ENCODE measurements at places on chromosomes 7 and 10. TPM values are rescaled to one million over a fixed set of nuclear protein-coding genes. Genes with fewer than 3 reads are reported as not detected.

Gene CALHM1
- total RNA-seq = not detected

Gene PDLIM1
- total RNA-seq = 43.1 TPM

Gene CASP7
- 54.1 TPM for total RNA-seq

Gene SYCE1
- total RNA-seq = 0.09 TPM

Gene AVPI1
- 2.2 TPM for total RNA-seq

Gene TMEM273
- total RNA-seq = 6.1 TPM

Gene SEMA3D
- 2.4 TPM for total RNA-seq

Gene CYP2E1
- not detected for total RNA-seq

Gene LAMB4
- 0.09 TPM for total RNA-seq

Gene TMEM139
- total RNA-seq = not detected

Gene DOCK4
- 199 TPM for total RNA-seq

Gene GNGT1
- total RNA-seq = not detected

Gene CNTNAP2
- total RNA-seq = 0.18 TPM

Gene STEAP1B
- total RNA-seq = 29.0 TPM

Gene POM121L12
- total RNA-seq = not detected

Gene PRPS1L1
- not detected for total RNA-seq

Gene RNF148
- 1.4 TPM for total RNA-seq

Gene NKX2-3
- not detected for total RNA-seq

Gene COL13A1
- 18.3 TPM for total RNA-seq

Gene CLDN3
- total RNA-seq = 0.09 TPM

Gene PAPOLB
- total RNA-seq = under 0.01 TPM

Gene SPAM1
- not detected for total RNA-seq

Gene SPDYE5
- not detected for total RNA-seq

Gene ACTA2
- 8.1 TPM for total RNA-seq

Gene FZD8
- 33.4 TPM for total RNA-seq

Gene CRYGN
- total RNA-seq = not detected

Gene TOMM7
- total RNA-seq = 226 TPM

Gene THSD7A
- total RNA-seq = 47.2 TPM

Gene PNLIPRP3
- not detected for total RNA-seq

All from endothelial cell of coronary artery (primary cell).